ENCODE measurements at places on chromosomes 3 and 15. TPM values are rescaled to one million over a fixed set of nuclear protein-coding genes. Genes with fewer than 3 reads are reported as not detected.

The STRIT1 gene
- total RNA-seq: not detected

The BUB1B gene
- 2.4 TPM for total RNA-seq

DNA sequence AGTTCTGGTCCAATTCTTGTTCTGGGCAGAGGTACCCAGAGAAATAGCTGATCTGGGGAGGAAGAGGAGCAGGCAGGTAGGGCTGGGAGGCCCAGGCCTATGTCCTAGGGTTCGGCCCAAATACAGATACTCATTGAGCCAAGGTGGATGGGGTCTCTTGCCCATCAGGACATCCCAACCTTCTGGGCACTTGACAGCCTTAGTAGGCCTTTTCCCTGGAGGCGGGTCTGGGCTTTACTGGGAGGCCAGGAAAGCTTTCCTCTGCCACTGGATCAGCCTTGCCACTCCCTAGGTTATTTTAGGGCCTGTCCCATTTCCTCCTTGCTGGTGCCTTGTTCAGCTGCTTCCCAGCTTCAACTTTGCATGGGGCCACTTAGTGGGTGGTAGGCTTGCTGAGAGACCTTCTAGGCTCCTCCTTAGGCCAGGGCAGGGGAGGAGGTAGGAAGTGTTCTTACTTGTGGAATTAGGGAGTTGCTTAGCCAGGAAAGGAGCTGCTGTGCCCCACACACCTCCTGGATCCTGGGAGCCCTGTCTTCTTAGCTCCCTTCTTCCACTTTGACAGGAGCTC, 9.7 kb downstream of the TEX264 start:
- no peak overlapping the region for H3K4me3 ChIP-seq
- H3K36me3 ChIP-seq: peaks cover 55% of the 10 kb centered on the region
- DNase-seq: no peak
- H3K4me1 ChIP-seq: peaks cover 100% of the 10 kb centered on the region
- H3K27me3 ChIP-seq: no peaks in the 10 kb centered on the region

DNA sequence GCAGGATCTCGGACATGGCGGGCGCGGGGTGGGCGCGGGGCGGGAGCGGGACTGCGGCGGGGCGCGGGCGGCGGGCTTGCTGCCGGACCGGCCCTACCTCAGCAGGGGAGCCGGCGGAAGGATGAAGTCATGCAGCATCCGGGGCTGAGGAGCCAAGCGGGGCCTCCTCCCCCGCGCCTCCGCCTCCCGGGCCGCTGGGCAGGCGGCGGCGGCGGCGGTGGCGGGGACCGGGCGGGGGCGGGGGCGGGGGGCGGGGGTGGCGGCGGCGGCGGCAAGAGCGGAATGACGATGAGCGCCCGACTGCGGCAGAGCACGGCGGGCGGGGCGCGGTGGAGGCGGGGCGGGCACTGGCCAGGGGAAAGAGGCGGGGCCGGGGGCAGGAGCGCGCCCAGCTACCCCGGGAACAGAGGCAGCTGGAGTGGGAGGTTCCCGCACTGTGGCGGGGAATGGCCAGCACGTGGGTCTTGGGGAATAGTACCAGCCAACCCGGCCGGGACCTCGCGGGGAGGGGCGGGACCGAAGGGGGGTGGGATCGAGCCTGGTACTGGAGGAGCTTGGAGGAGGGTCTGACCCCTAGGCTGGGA, at the start of gene CAMK2N2:
Gene CAMK2N2, minus strand, starts transcription at position 284 of the 584 bp plus-strand sequence. Its CDS starts 268 bp downstream, at position 16.
- no peak within 1 kb of the TSS for H3K27ac ChIP-seq
- DNase-seq: peak; percentile 55
- H3K4me3 ChIP-seq: peak within 1 kb of the TSS; percentile 60
- no peaks in the 10 kb centered on the region for H3K36me3 ChIP-seq
- H3K27me3 ChIP-seq: peaks cover 37% of the 10 kb centered on the region

DNA sequence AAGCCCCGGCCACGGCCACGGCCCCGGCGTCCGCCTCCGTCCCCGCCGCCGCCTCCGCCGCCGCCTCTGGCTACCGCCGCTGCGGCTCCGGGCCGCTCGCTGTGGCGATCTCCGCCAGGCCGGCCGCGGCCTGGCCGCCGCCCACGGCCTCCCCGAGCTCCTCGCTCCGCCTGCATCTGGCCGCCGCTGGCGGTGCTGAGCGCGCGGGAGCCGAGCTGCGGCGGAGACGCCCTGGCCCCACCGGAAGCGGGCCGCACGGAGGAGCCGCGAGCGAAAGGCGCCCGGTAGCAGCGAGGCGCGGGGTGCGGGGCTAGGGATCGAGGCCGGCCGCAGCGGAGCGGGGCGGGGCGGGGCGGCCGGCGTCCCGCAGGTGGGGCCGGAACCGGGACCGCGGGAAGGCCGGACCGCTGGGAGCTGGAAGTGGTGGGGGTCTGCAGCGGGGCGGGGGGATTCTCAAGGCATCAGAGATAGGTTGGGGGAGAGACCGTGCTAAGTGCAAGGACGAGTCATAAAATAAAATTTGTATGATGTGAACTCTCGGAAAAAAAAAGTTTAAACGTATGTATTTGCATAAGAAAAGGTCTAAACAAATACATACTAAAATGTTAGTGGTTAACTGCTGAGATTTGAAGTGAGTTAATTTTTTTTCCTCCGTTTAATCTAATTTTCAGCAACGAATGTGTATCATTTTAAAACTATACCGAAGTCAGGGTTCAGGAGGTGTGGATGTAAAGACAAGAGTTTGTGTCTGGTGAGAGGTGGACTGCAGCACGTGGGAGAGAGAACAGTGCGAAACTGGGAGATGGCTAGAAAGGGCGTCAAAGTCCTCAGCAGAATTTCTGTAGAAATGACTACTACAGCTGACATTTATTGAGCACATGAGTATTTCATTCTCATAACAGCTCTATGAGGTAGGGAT, at the start of gene AVEN:
Gene AVEN, minus strand, starts transcription at position 334 of the 919 bp plus-strand sequence. Its CDS starts 158 bp downstream, at position 176.
- no peaks in the 10 kb centered on the region for H3K36me3 ChIP-seq
- no peaks in the 10 kb centered on the region for H3K27me3 ChIP-seq
- peak within 1 kb of the TSS; percentile 55 for H3K27ac ChIP-seq
- peaks cover 7% of the 10 kb centered on the region for H3K4me1 ChIP-seq
- peak; percentile 53 for DNase-seq
- peak within 1 kb of the TSS; percentile 76 for H3K4me3 ChIP-seq

DNA sequence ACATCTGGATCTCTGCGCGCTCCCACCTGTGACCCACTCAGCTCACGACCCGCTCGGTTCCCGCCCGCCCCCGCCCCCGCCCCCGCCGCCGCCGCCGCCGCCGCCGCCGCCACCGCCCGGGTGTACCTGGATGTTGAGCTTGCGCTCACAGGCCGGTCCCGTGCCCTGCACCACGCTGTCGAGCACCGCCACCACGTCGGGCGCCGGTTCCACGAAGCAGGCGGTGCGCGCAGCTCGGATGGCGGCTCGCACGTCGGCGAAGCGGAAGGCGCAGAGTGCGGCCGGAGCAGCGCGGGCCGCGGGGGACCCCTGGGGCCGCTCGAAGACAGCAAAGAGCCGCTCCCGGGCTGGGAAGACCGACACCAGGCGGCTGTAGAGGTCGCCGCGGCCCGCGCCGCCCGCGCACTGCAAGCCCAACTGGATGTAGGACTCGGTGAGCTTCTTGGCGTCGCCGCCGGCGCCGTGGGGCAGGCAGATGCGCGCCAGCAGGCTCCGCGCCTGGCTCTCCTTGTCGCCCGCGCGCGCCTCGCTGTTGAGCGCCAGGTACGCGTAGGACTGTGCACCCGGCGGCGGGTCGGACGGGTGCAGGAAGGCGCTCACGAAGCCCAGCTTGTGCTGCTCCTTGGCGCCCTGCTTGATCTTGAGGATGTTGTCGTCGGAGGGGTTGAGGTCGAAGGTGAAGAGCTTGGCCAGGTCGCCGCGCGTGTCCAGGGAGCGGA, 1.1 kb downstream of the PLXND1 start:
- no peak overlapping the region for H3K27ac ChIP-seq
- peak; percentile 42 for DNase-seq
- no peaks in the 10 kb centered on the region for H3K36me3 ChIP-seq
- H3K27me3 ChIP-seq: no peaks in the 10 kb centered on the region
- peaks cover 51% of the 10 kb centered on the region for H3K4me1 ChIP-seq
- peak overlapping the region; percentile 53 for H3K4me3 ChIP-seq

GRCh38 chr3:123337948-123338619, 110.8 kb downstream of the ADCY5 start:
- no peak for DNase-seq
- H3K27ac ChIP-seq: no peak overlapping the region
- H3K36me3 ChIP-seq: no peaks in the 10 kb centered on the region
- H3K4me1 ChIP-seq: peaks cover 4% of the 10 kb centered on the region

DNA sequence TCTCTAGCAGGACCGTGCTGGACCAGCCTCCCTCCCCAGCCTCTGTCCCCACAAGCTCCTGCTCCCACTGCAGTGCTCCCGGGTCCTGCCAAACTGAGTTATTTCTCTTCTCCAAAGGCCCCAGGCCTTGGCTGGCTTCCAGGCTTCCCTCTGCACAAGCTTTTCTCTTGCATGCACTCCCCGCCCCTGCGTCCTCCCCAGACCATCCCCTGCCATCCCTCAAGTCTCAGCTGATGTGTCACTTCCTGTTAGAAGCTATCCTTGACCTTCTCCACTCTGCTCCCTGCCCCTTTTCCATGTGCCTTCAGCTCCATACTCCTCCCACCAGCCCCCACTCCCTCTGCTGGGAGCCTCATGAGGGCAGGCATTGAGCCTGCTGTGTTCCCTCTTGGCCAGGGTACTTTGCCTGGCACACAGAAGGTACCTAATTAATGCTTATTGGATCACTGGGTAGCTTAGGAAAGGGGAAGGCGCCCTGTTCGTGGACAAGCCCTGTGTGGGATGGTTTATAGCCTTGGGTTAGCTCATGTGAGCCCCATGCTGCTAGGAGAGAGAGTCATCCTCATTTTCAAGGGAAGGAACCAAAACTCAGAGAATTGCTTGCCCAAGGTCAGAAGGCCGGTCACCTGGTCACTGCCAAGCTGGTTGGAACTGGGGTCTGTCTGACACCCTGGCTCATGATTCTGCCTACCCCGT, 56.4 kb downstream of the FEM1B start:
- H3K27me3 ChIP-seq: peaks cover under 1% of the 10 kb centered on the region
- no peaks in the 10 kb centered on the region for H3K36me3 ChIP-seq
- DNase-seq: no peak
- no peak overlapping the region for H3K4me3 ChIP-seq

GRCh38 chr3:127399154-127399553, 111.3 kb upstream of the PRR20G start:
- H3K27me3 ChIP-seq: peaks cover 3% of the 10 kb centered on the region
- no peaks in the 10 kb centered on the region for H3K4me1 ChIP-seq
- no peak overlapping the region for H3K27ac ChIP-seq
- DNase-seq: no peak

- no peaks in the 10 kb centered on the region for H3K36me3 ChIP-seq
- no peak overlapping the region for H3K4me3 ChIP-seq
Observed at GRCh38 chr15:80480171-80480811, 76.1 kb downstream of the ARNT2 start.

- peaks cover 6% of the 10 kb centered on the region for H3K27me3 ChIP-seq
- no peaks in the 10 kb centered on the region for H3K36me3 ChIP-seq
- H3K4me1 ChIP-seq: no peaks in the 10 kb centered on the region
Observed at GRCh38 chr15:85819938-85820337, 25.2 kb upstream of the KLHL25 start.

- peaks cover 18% of the 10 kb centered on the region for H3K27me3 ChIP-seq
- no peaks in the 10 kb centered on the region for H3K4me1 ChIP-seq
- H3K27ac ChIP-seq: no peak overlapping the region
- no peaks in the 10 kb centered on the region for H3K36me3 ChIP-seq
- no peak overlapping the region for H3K4me3 ChIP-seq
Observed at GRCh38 chr3:126364731-126365301, 7.6 kb upstream of the KLF15 start.
